ENCODE measurements at places on chromosomes 16 and 17. TPM values are rescaled to one million over a fixed set of nuclear protein-coding genes. Genes with fewer than 3 reads are reported as not detected.

AATK gene
- total RNA-seq = 2.3 TPM

DNA sequence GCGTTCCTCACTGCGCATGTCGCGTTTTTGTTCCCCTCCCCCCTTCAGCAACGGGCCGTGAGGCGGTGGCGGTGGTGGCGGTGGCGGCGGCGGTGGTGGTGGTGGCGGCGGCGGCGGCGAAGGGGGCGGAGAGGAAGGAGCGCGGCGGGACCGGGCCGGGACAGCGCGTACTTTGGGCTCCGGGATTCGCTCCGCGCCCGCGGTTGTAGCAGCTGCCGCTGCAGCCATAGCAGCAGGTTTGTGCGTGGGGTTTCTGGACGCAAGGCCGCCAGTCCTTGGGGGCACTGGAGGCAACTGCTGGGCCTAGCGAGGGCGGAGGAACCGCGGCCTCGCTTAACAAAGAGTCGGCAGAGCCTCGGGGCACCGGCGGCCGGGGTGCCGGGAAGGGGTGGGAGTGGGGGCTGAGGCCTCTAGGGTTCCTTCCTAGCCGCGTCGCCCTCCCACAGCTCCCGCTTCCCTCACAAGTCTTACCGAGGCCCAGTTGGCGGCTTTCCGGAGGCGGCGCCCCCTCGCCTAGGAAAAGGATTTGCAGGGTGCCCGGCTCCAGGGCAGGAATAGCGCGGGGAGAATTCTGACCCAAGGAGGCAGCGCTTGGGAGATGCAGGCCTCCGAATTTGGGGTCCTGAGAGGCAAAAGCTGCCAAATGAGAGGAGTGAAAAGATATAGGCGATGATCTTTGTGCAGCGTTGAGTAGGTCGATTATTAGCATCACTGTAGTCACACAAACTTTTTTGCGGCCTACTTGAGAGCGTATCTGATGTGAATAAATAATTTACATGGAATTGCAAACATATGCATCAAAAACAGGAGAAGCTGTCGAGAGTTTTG, at the start of gene DDX42:
DDX42 (plus strand) TSS at position 30 of the 828 bp plus-strand sequence. CDS start 12,880 bp downstream, outside the sequence.
- peak; percentile 94 for DNase-seq

- no peak for DNase-seq
These were observed 22.2 kb downstream of the CDK5RAP3 start for GRCh38 chr17:47993031-47993564.

- DNase-seq = no peak
These were observed 1.1 kb downstream of the GPS2 start for GRCh38 chr17:7313890-7314718.

GRCh38 chr17:1286379-1287106, 7.1 kb downstream of the TRARG1 start:
- DNase-seq = no peak

GRCh38 chr16:57427307-57427706, 19.9 kb downstream of the CIAPIN1 start:
- no peak for DNase-seq

- no peak for DNase-seq
These were observed 70.1 kb upstream of the CREBBP start for GRCh38 chr16:3950343-3951193.

GRCh38 chr17:17855976-17856375, 19.2 kb upstream of the SREBF1 start:
- no peak for DNase-seq

- no peak for DNase-seq
These were observed at the start of gene ITGAD for GRCh38 chr16:31393056-31393455. TSS of gene ITGAD (plus strand) at chr16:31393335. CDS start at chr16:31393361, 26 bp downstream.

- no peak for DNase-seq
These were observed 148.7 kb upstream of the TNRC6C start for GRCh38 chr17:77809814-77810213.

- no peak for DNase-seq
These were observed 10.5 kb downstream of the SREBF1 start for GRCh38 chr17:17826342-17826713.

- no peak for DNase-seq
These were observed 9.7 kb upstream of the CHMP6 start for GRCh38 chr17:80981929-80982425.

ZNF597 gene
- total RNA-seq = 1.2 TPM

- no peak for DNase-seq
These were observed 4.6 kb upstream of the EDC4 start for GRCh38 chr16:67868290-67868689.

GRCh38 chr17:54948380-54948779, 20.1 kb downstream of the COX11 start:
- no peak for DNase-seq

Data from liver (tissue), 10 donors.